ENCODE measurements at places on chromosomes 7 and 10. TPM values are rescaled to one million over a fixed set of nuclear protein-coding genes. Genes with fewer than 3 reads are reported as not detected.
A peak's percentile ranks its signal among the peaks of the same experiment; 100 is the strongest.

DNA sequence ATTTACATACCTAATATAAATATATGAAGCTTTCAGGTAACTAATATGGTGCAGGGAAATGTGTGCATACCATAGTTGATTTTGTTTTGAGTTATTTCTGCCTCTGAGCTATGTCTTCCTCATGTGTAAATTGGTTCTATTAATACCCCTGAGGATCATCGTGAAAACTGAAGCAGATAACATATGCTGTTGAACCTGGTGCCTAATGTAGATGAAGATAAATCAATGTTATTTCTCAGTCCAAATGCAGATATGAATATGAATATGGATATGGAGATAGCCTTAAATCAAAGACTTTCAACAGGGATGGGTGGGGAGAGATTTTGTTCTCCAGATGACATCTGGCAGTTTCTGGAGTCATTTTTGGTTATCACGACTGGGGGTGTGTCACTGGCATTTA lies 122.3 kb upstream of the ANKRD30A start:
- DNase-seq = no peak

DNA sequence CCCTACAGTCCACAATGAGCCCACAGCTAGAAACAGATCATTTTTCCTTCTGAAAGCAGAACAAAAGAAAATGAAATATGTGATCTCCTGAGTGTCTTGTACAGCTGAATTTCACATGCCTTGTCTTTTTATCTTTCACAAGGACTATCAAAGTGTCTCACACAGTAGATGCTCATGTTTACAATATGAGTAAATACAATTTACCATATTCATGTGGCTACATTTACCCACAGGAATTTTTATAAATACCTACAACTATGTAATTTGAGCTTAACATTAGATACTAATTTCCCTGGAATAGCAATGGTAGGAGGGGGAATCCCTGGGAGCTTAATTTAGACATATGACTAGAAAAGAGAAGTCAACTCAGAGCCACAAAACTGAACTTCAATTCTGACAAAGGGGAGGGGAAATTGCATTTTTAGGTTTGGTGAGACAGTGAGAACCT lies 186.2 kb downstream of the MACC1 start:
- DNase-seq = no peak

DNA sequence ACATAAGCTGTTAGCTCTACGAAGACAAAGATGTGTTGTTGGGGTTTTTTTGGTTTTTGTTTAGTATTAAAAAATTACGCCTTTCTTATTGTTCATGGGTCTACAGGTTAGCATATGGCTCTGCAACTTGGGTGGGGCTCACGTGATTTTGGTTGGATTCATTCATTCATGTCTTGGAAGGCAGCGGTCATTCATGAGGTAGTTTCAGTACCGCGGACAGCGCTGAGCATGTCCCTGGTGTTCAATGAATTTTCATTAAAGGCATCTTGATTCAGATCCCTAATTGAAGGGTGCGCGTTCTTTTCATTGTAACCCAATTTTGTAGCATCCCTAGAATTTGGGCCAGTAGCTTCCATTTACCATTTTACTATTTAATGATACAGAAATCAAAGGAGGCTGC lies 42.9 kb upstream of the TCERG1L start:
- DNase-seq = no peak

DNA sequence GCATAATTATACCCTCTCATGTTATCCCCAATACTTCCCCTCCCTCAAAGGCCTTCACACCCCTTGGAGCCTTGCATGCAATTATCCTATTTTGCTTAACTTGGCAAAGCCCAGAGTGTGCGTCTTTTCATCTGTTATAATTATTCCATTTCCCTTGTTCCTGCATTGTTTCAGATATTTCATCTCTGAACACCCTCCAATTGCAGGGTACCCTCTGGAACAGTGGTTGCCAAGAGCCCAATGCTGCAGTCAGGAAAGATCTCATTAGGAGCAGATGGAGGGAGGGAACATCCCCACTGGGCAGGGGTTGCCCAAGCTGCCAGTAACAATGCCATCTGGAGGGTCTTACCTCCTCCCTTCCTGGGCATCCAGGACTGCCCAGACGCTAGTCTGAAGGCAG lies 18.4 kb upstream of the GOLGA7B start:
- DNase-seq = no peak

GRCh38 chr10:38072552-38072951 lies 21.6 kb upstream of the ZNF37A start:
- DNase-seq = no peak

GRCh38 chr7:82142263-82142864 lies 301.2 kb downstream of the CACNA2D1 start:
- no peak for DNase-seq

GRCh38 chr7:88243345-88243909 lies 23.6 kb upstream of the SRI start:
- DNase-seq = peak; percentile 66

GRCh38 chr10:1399431-1400100 lies 337.8 kb downstream of the ADARB2 start:
- no peak for DNase-seq

GRCh38 chr7:42198296-42198695 lies 38.7 kb downstream of the GLI3 start:
- DNase-seq = no peak

GRCh38 chr10:49139028-49139845 lies 5.4 kb upstream of the FAM170B start:
- DNase-seq = no peak

- no peak for DNase-seq
Observed at GRCh38 chr10:79019441-79020014, 49.2 kb upstream of the ZMIZ1 start.

GRCh38 chr7:5872326-5872725 lies 8.3 kb upstream of the OCM start:
- DNase-seq = no peak

DNA sequence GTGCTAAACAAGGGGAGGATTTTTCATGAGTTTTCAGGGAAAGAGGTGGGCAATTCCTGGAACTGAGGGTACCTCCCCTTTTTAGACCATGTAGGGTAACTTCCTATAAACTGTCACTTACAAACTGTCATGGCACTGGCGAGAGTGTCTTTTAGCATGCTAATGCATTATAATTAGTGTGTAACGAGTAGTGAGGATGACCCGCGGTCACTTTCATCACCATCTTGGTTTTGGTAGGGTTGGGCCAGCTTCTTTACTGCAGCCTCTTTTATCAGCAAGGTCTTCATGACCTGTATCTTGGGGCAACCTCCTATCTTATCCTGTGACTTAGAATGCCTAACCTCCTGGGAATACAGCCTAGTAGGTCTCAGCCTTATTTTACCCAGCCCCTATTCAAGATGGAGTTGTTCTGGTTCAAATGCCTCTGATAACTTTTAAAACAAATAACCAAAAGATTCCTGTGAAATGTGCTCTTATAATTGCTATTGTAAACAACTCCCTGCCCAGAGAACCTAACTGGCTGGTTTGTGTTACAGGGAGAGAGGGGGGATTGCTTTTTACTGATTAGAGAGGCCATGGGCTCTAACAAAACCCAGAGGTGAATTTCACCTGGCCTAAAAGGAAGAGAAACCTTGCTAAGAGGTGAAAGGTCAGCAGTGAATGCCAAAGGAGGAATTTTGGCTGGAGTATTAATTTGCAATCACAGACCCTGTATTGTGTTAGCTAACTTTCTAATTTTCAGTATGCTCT lies 64.3 kb downstream of the EEPD1 start:
- no peak for DNase-seq

- no peak for DNase-seq
Observed at GRCh38 chr7:138833596-138833995, 35.6 kb upstream of the ATP6V0A4 start.

GRCh38 chr10:121764233-121764942 lies 163.4 kb downstream of the ATE1 start:
- DNase-seq = no peak

DNA sequence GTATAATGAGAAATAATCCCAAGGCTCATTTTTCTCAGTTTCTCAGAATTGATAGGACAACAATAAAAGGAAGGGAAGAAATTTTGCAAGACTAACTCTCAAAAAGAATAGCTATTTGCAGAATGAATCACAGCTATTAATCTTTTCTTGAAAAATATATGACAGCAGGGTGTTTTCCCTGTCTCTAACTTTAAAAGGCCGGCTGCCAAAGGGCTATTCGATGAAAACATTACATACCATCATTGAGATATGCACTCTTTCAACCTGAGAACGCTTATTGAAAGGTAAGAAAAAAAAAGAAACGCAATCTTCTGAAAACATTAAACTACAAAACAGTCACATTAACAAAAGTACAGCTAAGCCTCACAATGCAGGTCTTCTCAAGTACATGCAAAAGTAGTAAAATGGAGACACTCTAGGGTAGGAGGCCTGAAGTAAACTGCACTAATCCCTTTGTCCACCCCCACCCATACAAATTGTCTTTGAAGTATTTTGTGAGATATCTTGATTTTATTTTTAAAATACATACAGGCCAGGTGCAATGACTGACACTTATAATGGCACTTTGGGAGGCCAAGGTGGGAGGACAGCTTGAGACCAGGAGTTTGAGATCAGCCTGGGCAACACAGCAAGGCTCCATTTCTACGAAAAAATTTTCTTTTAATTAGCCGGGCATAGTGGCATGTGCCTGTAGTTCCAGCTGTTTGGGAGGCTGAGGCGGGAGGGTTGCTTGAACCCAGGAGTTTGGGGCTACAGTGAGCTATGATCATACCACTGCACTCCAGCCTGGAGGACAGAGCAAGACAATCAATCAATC lies 83.0 kb downstream of the PARD3 start:
- DNase-seq = no peak

GRCh38 chr7:47529826-47530555 lies 51.9 kb downstream of the TNS3 start:
- no peak for DNase-seq

DNA sequence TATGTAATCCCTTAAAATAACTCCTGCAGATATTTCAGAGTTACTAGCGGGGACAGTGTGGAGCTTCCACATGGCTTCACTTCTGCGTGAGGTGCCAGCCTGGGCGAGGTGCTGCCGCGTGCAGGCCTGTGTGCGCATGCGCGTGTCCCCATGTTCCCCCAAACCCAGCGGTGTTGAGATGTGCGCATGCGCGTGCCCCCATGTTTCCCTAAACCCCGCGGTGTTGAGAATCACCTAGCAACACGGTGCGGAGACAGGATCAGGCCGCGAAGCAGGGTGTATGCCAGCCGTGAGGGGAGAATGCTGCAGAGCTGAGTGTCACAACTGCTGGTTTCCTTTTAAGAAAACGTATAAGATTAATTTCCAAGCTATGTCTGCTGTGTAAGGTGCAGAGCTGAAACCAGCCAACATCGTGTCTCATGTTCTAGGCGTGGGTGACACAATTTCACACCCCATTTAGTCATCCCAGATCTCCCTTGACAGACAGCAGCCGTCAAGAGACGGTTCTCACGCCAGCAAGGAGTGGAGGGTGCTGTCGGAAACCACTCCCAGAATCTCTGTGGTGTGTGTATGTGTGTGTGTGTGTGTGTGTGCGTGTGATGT lies 71.9 kb upstream of the ADARB2 start:
- no peak for DNase-seq

DNA sequence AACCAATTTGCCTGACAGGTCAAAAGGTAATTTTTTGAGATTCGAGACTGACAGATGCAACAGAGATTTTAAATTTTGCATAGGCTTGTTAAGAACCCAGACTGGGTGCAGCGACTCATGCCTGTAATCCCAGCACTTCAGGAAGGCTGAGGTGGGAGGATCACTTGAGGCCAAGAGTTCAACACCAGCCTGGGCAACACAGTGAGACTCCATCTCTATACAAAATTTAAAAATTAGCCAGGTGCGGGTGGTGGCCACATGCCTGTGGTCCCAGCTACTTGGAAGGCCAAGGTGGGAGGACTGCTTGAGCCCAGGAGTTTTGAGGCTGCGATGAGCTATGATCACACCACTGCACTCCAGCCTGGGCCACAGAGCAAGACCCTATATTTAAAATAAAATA lies 34.6 kb downstream of the AMZ1 start:
- DNase-seq = no peak

- no peak for DNase-seq
Observed at GRCh38 chr7:77335581-77335980, 80.6 kb downstream of the GSAP start.

GRCh38 chr7:12386313-12386740 lies 17.3 kb downstream of the VWDE start:
- DNase-seq = no peak

MAPK8 gene
- 183 TPM for total RNA-seq

KLHDC10 gene
- 64.1 TPM for total RNA-seq

HECW1 gene
- total RNA-seq = 62.1 TPM

ITIH5 gene
- 19.4 TPM for total RNA-seq

NUTM2E gene
- total RNA-seq = 0.45 TPM

Data from cerebellum (tissue), 4 donors.